ENCODE measurements at places on chromosomes 6 and 20.

DNA sequence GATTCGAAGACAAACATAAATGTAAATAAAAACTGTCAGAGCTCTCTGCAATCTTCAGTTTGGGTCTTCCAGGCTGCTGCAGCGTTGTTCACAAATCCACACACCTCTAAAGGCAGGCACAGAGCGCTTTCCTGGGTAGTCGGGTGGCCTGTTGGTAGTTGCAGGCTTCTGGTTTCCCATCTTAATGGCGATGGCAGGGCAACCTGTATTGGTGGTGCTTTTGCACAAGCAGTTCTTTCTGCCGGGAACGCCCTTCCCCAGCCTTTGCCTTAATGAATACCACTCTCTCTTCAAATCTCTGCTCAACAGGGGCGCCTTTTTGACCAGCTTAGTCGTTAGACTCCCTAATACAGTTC, 723 bp upstream of the IFT52 start:
- DNase-seq: no peak

DNA sequence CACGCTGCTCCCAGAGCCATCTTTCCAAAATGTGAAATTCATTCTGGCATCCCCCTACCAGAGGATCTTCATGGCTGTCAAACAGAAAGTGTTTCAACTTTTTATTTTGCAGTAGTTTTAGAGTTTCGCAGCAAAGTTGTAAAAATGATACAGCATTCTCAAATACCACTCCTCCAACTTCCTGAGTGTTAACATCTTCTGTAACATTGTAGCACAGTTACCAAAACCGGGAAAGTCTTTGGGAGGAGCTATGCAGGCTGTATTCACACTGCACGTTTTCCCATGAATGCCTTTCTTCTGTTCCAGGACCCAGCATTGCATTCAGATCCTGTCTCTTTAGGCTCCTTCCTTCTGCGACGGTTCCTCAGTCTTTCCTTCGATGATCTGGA, 30.1 kb downstream of the CDYL start:
- no peak for DNase-seq

DNA sequence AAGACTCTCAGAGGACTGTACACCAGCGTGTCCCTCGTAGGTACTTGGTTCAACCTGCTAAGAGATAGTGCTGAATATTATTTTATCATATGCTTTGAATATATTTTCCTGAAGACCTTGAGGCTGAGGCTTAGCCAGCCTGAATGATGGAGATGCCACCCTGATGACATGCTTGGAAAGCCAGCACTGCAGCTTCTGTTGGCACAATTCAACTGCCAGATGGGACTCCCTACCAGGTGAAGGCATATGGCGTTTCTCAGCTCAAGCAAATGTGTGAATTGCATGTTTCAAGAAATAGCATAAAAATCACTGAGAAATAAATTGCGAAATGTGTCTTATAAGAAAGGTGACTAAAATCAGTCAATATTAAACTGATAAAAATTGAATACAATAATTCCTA, 228.1 kb upstream of the CST7 start:
- no peak for DNase-seq

DNA sequence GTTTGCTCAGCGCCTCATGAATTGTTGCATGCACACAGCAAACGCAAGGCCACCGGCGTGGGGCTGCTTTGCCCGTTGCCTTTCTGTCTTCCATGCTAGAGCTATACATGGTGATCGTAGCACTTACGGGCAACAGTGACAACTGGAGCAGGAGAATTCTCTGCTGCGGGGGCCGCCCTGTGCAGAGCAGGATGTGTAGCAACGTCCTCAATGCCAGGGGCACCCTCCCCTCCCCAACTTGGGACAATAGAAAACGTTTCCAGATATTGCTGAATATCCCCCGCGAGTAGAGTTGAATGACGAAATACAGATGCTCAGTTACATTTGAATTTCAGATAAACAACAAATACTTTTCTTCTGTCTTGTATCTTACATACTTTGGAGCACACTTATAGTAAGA, 198.7 kb downstream of the TFAP2C start:
- no peak for DNase-seq

DNA sequence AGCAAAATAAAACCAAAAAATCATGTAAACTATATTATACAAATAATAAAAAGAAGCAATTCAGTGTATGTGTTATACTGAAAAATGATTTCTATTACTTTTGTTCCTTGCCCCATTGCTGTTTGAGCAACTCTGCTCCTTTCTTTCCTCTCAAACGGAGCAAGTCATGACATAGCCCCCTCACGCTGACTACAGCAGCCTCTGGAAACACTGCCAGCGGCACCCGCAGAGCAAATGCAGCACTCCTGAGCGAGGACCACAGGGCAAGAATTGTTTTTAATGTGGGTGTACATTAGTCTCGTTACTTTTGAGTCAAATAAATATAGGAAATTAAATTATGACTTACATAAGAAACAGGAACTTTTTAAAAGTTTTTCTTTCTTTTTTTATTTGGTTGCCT, 350.1 kb upstream of the HSF2 start:
- no peak for DNase-seq

GRCh38 chr20:52683761-52684160, 288.4 kb upstream of the TSHZ2 start:
- DNase-seq: no peak

DNA sequence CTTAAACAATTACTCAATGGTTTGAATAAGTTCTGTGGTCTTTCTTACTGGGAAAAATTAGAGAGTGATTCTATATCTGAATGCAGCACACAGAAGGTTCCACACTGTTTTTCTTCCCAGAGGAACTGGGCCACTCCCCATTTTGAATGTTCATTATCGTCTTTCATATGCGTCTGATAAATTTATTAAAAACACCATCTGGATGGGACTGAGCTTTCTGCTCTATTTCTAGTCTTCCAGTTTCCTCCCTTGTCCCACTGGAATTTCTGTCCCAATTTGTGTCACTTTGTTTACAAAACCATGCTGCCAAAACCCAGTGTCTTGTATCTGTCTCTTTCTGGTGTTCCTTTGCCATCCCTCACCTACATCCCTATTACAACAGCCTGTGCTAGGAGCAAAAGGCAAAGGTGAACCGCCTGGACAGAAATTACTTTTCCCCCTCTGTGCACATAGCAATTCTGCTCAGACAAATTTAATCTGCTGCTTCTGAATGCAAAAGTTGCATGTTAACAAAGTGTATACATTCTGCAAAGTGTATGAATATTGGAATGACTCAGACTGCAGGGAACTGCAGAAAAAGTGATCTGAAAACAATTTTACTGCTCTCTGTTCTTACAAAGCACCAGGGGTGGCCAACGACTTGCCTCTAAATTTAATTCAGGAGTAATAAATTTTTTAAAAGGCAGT, 333.6 kb downstream of the BTBD9 start:
- no peak for DNase-seq

DNA sequence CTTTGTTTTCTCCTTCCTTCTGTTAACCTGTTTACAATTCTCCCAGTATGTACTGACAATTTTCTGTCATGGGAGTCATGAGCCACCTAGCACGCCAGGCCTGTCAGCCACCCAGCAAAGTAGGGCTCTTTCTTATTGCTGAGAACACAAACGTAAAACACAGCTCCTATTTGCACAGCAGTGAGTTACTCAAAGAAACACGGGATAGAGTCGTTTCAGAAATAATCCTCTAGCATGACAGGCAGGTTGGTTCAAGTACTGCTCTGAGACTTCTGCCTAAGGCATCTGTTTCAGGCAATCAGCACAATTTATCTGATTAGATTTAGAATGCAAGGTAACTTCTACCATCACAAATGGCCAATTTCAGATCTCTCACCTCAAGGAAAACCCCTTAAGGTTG, 88.8 kb downstream of the CD24 start:
- DNase-seq: no peak

DNA sequence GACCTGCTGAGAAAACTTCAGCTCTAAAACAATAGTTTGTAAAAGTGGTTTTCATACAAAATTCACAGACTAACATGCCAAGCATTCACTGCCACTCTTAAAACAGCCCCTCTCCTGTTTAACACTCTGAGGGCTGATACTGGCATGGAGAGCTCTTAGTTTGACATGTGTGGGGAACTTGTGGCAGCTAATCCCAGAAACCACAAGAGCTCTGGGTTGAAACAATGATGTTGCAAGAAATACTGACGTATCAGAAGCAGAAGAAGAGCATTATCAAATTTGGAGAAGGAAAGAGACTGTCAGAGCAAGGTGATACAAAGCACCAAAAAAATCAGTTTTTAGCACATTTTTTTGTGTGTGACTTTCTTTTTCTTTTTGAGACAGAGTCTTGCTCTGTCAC, 5.1 kb downstream of the BEND3 start:
- no peak for DNase-seq

DNA sequence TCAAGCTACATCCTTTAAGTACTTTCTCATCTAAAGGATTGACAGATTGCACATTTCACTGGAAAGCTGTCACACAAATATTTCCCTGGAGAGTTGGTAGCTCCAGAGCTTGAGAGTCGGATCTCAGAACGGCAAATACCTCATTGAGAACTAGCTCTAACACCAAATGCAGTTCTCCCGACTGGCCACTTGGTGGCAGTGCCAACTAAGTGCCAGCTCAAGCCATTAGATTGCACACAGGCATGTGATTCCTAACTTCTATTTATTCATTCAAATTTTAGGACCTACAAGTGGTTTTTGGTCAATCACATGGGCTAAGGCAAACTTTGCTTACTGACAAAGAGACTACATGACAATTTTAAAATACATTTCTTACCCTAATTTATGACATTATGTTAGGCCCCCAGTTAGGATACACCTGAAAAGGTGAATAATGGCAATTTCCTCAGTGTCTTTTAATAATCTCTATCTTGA, 7.9 kb upstream of the MCHR2 start:
- DNase-seq: no peak

DNA sequence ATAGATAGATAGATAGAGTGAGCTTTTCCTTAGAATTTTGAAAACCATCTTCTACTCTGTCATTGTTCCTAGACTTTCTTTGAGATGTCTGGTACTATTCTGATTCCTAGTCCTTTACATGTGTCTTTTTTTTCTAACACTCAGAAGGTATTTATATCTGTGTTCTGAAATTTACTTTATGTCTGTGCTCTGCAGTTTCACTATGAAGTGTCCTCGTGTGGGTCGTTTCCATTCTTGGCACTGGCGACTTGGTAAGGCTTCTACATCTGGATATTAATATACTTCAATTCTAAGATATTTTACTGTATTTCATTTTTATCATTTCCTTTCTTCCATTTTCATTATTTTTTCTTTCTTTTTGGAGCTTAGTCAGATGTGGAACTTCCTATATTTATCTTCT, 87.0 kb downstream of the FHL5 start:
- DNase-seq: no peak

DNA sequence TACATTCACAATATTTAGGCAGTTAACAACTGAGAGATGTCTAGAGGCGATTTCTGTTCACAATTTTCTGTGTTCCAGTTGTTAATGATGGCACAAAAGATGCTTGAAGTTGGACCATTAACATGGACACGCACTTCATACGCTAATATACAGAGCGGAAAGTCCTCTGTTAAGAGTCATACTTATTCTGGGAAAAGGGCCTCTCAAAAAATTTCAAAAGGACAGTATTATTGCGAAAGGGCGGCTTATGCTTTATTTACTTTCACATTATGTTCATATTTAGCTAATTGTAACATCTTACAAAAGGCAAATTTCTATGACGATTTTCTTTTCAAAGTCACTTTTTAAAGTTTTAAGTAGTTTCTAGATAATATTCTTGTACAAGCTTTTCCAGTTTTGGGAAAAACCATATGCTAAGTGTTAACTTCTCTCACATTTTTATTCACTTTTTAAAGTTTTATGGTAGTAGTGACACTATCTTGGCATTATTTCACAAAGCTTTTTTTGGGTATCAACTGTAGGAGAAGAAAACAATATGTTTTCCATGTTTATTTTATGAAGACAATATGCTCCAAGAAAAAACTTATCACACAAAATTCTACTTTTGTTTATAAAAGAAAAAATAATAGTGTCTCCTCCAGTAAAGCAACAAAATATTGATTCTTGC, 62.3 kb downstream of the MAP7 start:
- DNase-seq: no peak

DNA sequence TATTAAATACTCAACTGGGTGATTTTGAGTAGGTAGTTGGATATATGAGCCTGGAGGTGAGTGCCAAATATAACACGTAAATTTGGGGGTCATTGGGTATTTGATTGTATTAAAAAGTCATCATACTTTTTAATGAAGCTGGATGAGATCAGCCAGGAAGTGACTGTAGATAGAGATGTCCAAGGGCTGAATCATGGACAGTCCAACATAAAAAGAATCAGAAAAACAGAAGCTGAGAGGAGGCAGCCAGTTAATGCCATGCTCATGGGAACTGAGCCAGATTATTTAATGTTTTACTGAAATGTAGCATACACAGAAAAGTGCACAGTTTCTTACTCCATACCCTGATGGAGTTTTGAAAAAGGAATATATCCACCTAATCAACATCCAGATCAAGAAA, 435.5 kb upstream of the PLCB4 start:
- DNase-seq: no peak

- no peak for DNase-seq
Measured at GRCh38 chr6:110951008-110951407, 7.5 kb upstream of the GTF3C6 start.

GRCh38 chr6:44742201-44742600, 354.7 kb downstream of the CDC5L start:
- no peak for DNase-seq

DNA sequence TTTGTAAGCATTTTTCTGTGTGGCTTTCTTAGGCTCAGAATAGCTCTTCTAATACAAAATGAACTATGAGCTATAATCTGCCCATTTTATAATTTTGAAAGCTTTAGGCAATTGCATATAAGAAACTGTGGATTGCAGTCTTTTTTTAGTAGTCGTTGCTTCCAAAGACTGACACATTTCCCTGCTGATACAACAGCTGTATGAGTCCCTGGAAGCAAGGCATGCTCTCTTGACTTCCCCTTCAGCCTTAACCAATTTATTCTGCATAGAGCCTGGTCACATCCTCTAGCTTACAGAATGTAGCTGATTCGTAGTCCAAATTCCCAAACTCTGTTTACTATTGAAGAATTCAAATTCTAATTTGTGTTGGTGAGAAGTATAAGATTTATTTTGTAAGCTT, 155.3 kb upstream of the EYA4 start:
- no peak for DNase-seq

DNA sequence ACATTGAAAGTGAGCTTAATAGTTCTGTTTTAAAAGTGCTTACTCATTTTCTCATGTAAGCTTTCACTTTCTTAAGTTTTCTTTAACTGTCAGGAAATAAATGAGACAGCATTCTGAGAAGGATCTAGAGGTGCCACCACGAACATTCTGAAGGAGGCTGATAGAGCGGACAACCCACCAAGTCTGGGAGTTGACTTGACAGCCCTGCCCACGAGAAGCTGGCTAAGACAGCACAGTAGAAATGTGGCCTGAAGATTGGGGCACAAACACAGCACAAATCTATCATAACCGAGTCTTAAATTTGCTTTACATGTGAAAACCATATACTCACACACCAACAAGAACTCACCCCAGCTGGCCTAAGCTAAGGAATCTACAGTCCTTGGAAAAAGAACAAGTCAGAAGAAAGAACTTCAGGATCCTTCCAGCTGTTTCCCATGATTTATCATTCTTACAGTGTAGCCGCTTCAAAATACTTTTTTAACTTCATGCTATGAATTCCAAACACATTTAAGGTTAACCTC, 144.2 kb upstream of the TNFAIP3 start:
- DNase-seq: no peak

All from stimulated activated CD4-positive, alpha-beta T cell treated with anti-CD3 and anti-CD28 coated beads, Interleukin-15, amount 100 ng/mL, for 1 hour (primary cell).